ENCODE measurements at places on chromosomes 11 and 22.
A peak's percentile ranks its signal among the peaks of the same experiment; 100 is the strongest.

DNA sequence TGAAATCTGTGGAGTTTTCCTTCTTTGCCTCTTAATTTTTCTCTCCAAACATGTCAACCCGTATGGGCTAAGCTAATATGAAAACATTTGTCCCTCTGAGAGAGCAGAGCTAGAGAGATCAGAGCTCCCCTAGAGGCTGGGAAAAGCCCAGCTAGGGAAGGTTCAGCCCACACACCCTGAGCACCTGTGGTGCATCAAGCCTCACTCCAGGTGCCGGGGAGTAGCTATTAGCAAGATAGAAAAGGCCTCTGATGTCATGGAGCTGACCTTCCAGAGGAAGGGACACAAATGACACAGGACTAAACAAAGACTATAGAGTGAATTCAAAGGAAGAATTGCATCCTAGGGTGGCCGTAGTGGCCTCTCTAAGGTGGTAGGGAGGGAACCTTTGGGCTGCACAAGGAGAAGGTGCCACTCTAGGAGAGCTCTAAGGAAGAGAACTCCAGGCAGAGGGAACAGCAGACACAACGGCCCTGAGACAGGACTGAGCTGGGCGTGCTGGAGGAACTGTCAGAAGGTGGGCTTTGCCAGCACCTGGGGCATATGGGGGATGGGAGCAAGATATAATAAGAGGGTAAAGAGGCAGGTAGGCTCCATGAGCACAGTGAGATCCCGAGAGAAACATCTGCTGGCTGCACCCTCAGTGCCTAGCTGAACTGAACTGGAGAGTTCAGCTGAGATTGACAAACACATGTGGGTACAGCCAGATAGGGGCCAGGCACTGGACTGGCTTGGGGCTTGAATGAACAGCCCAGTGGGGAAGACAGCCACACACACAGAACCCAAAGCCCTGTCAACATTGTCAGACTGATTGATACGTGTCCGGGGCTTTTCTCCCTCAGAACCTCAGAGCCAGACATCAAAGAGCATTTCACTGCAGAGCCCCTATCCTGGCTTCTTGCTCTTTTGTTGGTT, 65.5 kb upstream of the DRD2 start:
- DNase-seq, result no peak
- H3K27me3 ChIP-seq, result no peaks in the 10 kb centered on the region
- H3K36me3 ChIP-seq, result no peaks in the 10 kb centered on the region
- H3K4me3 ChIP-seq, result no peak overlapping the region

DNA sequence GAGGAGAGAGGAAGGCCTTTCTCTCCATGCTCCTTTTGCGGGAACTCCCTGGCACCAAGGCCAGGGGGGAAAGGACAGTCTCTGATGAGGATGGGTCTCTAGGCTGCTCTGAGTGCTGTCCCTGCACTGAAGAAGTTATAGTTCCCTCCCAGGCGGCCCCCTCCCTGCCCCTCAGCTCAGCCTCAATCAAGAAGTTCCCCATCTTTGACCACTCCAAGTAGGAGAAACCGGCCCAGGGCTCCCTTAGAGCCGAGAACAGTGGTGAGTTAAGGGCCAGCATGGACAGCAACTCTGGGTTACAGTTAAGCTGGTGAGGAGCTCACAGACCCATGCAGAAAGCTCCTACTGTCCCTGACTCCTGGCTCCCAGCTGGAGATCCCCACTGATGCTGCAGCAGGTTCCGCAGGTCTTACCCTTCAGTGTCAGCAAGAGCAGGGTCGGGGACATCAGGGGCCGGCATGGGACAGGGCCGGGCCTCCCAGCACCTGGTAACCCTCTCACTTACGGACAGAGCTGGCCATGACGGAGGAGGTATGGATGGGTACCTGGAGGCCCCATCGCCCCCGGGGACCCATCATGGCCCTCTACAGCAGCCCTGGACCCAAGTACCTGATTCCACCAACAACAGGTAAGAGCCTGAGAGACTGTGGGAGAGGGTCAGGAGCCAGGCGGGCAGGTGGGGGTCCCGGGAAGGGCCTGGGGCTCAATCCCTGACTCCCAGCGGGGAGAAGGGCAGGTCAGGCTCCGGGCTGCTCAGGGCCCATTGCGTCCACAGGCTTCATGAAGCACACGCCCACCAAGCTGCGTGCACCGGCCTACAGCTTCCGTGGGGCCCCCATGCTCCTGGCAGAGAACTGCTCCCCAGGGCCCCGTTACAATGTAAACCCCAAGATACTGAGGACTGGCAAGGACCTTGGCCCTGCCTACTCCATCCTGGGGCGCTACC, 4.2 kb downstream of the SCGB1C1 start:
- H3K27me3 ChIP-seq, result no peaks in the 10 kb centered on the region
- no peak overlapping the region for H3K27ac ChIP-seq
- H3K4me3 ChIP-seq, result no peak overlapping the region
- no peak for DNase-seq
- peaks cover 3% of the 10 kb centered on the region for H3K36me3 ChIP-seq
- H3K4me1 ChIP-seq, result no peaks in the 10 kb centered on the region

GRCh38 chr11:11450744-11451362, 97.8 kb upstream of the CSNK2A3 start:
- no peak overlapping the region for H3K4me3 ChIP-seq
- no peaks in the 10 kb centered on the region for H3K27me3 ChIP-seq
- H3K36me3 ChIP-seq, result no peaks in the 10 kb centered on the region
- no peak overlapping the region for H3K27ac ChIP-seq

DNA sequence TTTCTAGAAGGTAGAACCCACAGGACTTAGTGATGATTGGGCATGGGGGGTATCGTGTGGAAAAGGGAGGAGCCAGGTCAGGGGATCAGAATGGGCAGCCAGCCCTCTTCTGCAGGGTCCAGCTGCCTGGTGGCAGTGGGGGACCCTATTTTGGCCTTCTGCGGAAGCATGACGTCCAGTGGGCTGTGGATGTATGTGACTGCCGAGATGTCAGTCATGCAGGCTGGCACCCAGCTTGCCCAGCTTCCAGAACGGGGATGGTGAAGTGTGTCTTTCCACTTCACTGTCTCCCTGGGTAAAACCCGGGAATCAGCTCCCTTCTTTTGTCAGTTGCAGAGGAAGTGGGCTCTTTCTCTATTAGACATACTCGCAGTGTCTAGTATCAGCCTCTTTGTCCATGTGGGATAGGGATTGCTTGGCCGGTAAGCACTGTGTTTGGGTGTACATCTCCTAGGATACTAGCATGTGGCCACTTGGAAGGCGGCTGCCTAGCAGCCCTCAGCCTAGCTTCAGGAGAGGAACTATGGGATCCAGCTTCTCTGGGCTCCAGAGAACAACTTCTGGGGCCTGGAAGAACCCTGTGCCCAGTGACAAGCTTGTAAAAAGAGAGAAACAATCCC, 51.4 kb downstream of the GRIK4 start:
- H3K27me3 ChIP-seq, result peaks cover 9% of the 10 kb centered on the region
- DNase-seq, result no peak
- H3K27ac ChIP-seq, result peak overlapping the region; percentile 90
- H3K4me1 ChIP-seq, result peaks cover 30% of the 10 kb centered on the region
- no peaks in the 10 kb centered on the region for H3K36me3 ChIP-seq

DNA sequence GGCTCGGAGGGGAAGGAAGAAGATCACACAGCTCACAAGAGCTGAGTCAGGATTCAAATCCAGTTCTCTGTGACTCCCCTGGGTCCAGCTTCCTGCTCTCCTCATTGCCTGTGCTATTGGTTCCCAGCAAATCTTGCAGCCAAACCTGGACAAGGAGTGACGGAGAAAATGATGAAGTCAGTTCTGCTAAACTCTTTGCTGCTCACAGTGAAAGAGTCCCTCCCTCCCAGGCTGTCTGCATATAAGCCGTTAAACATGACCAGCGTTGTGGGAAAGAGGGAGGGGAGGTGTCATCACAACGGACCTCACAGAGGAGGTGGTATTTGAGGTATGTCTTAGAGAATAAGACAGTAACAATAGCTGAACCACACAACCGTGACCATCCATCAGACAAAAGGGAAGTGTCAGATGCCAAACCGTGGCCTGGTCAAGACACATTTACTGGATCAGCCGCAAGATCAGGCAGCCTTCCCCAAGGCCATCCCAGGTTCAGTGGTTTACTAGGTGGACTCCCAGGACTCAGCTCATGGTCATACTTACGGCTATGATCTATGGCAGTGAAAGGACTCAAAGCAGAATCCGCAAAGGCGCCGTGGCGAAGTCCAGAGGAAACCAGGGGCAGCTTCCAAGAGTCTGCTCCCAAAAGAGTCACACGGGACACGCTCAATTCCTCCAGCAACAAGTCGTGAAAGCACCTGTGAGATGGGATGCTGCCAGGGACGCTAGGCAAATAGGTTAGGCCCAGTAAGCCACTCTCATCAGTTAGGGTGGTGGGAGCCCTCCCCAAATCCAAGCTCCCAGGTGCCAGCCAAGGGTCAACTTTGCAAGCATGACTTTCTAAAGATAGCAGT, 2.8 kb upstream of the CYTH4 start:
- peaks cover 22% of the 10 kb centered on the region for H3K27me3 ChIP-seq
- no peak for DNase-seq
- no peak overlapping the region for H3K4me3 ChIP-seq
- no peaks in the 10 kb centered on the region for H3K4me1 ChIP-seq
- H3K36me3 ChIP-seq, result no peaks in the 10 kb centered on the region

DNA sequence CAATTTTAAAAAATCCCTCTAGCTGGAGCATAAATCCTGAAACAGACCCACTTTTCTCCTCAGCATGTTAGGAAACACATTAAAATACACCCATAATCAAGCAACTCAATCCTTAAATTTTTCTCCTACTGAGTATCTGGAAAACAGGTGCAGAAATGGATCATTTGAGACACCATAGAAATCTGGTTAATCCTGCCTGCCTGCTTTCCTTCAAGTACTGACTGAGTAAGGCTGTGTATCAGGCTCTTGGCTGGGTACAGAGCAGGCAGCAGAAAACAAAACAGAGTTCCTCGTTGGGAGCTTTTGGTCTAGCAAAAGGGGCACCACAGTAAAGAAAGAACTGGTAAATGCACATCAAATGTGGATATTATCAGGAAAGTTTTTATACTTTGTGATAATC, 1.9 kb downstream of the KCNQ1OT1 start:
- peaks cover 13% of the 10 kb centered on the region for H3K4me1 ChIP-seq
- peak overlapping the region; percentile 58 for H3K4me3 ChIP-seq
- H3K36me3 ChIP-seq, result no peaks in the 10 kb centered on the region
- H3K27me3 ChIP-seq, result no peaks in the 10 kb centered on the region
- DNase-seq, result no peak

- H3K4me1 ChIP-seq, result no peaks in the 10 kb centered on the region
- no peaks in the 10 kb centered on the region for H3K27me3 ChIP-seq
- no peak for DNase-seq
- no peak overlapping the region for H3K4me3 ChIP-seq
- no peaks in the 10 kb centered on the region for H3K36me3 ChIP-seq
These were observed 13.1 kb downstream of the RPS6KA4 start for GRCh38 chr11:64372021-64372420.

- DNase-seq, result no peak
- H3K4me1 ChIP-seq, result no peaks in the 10 kb centered on the region
- no peaks in the 10 kb centered on the region for H3K27me3 ChIP-seq
- H3K36me3 ChIP-seq, result no peaks in the 10 kb centered on the region
- H3K27ac ChIP-seq, result no peak overlapping the region
These were observed 29.9 kb downstream of the FGF4 start for GRCh38 chr11:69745201-69745600.

DNA sequence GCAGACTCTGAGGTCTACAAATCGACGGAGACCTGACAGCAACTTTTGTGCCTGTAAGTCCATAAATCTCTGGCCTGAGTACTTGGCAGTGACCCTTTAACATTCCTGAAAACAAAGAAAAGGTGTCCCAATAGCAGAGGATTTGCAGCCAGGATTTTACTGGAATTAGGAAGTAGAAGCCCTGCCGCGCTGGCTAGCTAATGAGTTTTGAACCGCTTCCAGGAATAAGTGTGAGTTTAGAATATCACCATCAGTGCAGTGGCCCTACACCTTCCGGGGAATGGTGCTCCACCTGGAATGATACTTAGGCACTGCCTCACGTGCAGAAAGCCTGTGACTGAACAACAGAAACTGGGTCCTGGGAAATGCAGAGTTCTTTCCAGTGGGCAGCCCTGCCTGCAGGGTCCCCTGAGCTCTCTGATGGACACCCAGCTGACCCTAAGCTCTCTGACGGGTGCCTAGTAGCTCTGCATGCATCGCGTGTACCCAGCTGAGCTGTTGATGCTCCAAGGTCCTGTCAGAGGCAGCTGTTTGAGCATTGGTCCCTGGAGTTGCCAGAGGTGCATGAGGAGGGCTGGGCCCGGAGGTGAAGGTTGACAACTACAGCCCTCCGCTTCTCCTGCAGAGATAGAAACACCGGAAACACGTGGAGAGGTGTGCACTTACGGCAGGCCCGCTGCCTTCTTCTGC, 380.9 kb downstream of the TBC1D22A start:
- no peaks in the 10 kb centered on the region for H3K36me3 ChIP-seq
- no peak overlapping the region for H3K4me3 ChIP-seq
- H3K4me1 ChIP-seq, result no peaks in the 10 kb centered on the region
- H3K27me3 ChIP-seq, result no peaks in the 10 kb centered on the region
- no peak for DNase-seq

DNA sequence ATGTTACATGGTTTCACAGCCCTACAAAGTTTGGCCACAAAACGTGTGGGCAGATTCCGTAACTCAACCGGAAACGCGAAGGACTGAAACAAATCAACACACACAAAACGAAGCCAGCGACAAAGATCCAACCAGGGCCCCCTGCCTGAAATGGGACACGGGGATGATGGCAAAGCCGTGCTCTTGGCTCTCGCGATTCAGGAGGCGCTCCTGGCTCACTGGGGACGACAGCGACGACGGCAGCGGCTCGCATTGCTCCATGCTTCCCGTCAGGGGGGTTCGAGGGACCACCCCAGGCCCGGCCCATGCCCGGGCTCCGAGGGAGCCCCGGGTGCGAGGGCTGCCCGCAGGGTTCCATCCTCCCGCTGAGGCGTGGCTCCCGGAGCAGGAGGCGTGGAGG, 4786.8 kb upstream of the OR11H1 start:
- no peak overlapping the region for H3K4me3 ChIP-seq
- H3K27me3 ChIP-seq, result no peaks in the 10 kb centered on the region
- no peak overlapping the region for H3K27ac ChIP-seq
- no peaks in the 10 kb centered on the region for H3K36me3 ChIP-seq
- DNase-seq, result no peak
- no peaks in the 10 kb centered on the region for H3K4me1 ChIP-seq

DNA sequence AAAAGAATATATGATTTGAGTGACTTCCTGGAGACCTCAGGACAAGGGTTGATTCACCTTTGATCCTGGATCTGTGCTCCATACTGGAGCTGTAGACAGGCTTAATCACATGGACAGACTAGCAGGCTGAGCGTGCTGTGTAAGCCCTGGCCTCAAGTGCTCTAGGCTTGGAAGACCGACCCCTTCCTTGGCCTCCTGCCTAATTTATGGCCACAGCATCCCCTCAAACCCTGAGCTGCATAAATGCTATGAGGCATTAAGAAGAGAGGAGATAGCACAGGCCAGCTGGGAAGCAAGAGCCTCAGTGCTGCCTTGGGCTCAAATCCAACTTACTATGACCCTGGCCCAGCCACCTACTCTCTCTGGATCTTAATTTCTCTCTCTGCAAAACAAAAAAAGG, 385.1 kb downstream of the BUD13 start:
- DNase-seq, result no peak
- no peak overlapping the region for H3K27ac ChIP-seq
- no peak overlapping the region for H3K4me3 ChIP-seq
- no peaks in the 10 kb centered on the region for H3K4me1 ChIP-seq
- no peaks in the 10 kb centered on the region for H3K27me3 ChIP-seq
- no peaks in the 10 kb centered on the region for H3K36me3 ChIP-seq
